NCI-H1930 (cell line): ENCODE measurements at places on chromosomes 5 and 9.

GRCh38 chr5:83256091-83256780 lies 178.9 kb downstream of the XRCC4 start:
- no peak for DNase-seq

DNA sequence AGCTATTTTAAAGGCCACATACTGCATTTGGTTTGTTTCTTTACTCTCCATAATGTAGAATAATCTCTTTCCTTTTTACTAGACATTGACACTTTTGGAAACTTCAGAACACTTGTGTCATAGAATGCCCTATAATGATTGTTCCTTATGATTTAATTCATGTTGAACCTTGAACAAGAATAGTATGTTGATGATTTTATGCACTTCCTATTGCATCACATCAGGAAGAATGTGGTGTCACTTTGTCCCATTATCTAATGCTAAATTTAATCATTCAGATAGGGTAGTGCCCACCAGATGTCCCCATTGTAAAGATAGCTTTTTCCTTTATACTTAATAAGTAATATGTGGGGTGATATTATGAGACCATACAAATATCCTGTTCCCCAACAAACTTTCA lies 19.4 kb upstream of the DEPDC1B start:
- DNase-seq: no peak

- no peak for DNase-seq
Observed at GRCh38 chr5:131379723-131380122, 115.9 kb downstream of the CDC42SE2 start.

DNA sequence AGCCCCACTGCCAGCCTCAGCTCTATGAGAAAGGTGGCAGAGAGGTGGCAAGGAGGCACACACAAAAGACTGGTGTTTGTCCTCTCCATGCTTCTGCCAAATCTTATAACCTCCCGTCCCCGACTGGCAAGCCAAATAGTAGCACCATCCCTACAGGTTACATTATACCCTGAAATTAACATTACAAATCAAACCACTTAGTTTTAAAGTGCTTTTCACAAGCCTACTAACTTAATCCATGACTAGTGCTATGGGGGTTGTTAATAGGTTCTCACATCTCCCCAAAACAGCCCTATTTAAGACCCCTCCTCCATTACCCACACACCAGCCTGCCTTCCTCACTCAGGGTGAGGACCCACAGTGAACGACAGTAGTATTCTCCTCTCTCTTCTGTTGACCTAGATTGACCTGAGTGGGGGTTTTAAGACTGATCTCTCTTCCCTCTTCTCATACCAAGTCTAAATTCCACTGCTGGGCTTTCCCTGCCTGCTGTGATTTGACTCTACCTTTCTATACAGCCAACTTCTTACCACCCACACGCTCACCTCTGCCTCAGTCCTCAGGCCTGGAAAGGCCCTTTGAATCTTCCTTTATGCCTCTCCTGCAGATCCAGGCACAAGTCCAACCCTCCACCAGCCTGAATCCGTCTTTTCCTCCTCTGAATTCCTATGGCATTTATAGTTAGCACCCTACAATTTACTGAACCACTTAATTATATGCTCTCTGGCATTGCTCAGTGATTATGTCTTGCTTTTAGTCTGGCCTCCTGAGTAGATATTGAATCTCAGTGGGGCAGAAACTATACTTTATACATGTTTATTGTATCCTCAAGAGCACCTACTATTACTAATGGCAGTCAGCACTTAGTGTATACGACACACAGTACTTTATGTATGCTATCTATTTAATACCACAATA lies 116.1 kb downstream of the TMEM174 start:
- no peak for DNase-seq

DNA sequence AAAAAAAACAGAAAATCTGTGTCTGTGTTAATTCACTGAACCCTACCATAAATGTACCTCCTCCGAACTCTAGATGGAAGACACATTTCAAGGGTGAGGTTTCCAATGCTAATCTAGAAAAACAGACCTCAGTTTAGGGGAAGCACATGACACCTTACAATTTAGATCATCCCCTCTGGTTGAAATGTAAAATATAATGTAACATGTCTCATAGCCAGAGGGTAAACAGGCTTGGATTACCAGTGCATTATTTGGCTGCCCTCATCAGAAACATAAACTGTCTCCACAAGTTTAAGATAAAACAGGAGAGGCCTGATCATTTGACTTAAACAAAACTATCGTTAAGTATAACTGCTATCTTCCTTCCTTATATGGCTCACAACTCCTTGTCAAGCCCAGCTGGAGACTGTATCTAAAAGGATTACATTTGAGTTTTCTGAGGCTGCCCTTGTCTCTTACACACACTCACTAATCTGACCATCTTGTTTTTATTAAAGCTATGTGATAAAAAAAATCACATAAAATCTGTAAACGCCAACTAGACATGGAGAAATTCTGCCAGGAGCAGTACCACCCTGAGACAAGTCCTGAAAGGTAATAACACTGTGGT lies 105.7 kb downstream of the LURAP1L start:
- DNase-seq: no peak

- no peak for DNase-seq
Observed at GRCh38 chr9:114743446-114743845, 61.5 kb upstream of the TEX48 start.

DNA sequence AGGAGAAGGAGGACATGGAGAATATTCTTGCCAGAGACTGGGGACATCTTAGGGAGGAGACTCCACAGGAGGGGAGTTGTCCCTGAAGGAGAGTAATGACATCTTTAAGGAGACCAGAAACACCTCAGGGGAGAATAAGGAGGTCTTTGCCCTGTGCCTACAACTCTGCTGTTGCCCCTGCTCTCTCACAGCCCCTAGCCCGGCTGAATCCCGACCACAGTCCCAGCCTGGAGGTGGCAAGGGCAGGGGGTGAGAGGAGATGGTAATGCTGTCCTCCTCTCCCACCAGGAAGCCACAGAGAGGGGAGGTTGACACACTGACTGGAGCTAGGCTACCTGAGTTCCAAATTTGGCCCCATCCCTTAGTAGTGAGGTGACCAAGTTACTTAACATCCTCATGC lies 30.2 kb upstream of the ENHO start:
- DNase-seq: no peak

- DNase-seq: no peak
Observed at GRCh38 chr5:78610163-78610583, 38.4 kb downstream of the LHFPL2 start.

DNA sequence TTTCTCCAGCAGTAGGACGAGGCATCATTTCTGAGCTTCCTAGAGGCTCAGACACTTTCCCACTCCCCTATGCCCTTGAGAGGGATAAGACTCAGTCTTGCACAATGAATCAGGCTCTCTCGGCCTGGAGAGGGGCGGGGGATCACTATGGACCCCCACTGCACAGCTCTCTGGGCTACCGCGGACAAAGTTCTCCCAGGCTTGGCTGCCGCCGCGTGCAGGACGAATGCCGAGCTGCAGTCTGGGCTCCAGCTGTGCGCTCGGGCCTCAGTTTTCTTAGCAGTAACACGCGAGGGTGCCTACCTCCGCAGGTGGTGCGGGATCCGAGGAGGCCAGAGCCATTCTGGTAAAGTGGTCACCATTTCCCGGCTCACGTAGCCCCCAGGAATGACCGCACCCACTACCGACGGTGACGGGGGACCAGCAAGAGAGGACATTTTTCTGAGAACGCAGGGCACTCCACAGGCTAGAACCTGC lies 3.4 kb upstream of the MYORG start:
- DNase-seq: no peak

DNA sequence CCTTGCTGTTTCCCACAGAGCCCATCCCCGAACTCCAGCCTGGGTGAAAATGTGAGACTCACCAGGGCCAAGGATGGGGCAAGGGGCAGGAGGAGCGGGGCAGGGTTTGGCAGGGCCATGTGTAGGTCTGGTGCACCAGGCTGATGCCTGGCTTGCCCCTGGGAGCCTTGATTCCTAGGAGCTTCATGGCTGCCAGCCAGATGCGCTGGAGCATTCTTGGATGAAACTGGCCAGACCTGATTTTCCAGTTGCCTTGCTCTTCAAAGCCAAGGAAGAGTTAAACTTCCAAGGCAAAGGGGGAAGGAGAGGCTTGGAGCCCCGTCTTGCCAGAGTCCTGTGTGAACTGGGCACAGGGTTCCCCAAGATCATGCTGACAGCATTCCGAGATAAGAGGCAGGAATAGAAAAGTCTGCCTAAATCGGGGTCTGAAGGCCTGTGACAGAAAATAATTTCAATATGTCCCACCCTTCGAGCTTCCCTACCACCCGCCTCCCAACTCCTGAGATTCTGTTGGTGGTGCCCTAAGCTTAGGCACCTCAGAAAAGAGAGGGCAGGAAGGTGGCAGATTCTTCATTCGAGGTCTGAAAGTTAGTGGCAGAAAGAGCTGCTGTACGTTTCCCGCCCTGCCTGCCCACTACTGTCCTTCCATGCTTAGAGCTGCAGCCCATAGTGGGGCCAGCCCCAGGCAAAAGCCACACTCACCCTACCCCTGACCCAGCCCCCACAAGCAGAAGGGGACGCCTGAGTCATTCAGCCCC lies 20.4 kb downstream of the FAT2 start:
- DNase-seq: no peak
